ENCODE measurements at places on chromosomes 3 and 15.

DNA sequence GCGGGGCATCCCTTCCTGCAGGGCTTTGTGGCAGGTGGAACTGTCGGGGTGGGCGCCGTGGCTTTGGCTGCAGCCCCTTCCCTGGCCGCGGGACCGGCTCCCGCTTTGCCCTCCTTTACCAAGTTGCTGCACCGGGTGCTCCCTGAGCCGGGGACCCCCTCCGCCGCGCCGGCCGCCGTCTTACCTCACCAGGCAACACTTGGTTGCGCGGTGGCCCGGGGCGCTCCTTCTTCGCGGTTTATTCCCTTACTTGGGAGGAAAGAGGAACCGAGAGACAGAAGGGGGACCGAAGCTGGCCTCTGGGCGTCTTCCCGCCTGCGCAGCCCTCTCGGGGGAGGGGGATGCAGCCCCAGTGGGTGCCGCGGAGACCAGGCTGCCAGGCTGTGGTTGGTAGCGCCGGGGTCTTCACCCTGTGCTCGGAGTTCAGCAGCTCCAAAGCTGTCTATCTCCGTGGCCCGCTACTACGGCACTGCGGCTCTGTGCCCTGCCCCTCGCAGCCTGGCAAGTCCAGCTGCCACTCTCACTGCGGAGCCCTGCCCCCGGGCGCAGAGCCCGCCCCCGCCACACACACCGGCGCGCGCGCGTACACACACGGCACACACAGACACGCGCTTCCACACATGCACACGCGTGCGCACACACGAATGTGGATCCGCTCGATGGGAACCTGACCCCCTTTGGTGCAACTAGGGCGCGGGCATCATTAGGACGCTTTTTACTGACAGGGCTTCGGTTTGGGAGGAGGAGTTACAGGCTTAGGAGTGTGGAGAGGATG, at the start of gene DGKG:
TSS of gene DGKG (minus strand) at position 473 of the 775 bp plus-strand sequence. CDS start 41,775 bp downstream, outside the sequence.
- DNase-seq = peak; percentile 55

GRCh38 chr15:101381671-101382212, 86.7 kb upstream of the SNRPA1 start:
- no peak for DNase-seq

GRCh38 chr3:193997228-193998122, 138.5 kb upstream of the HES1 start:
- DNase-seq = no peak

DNA sequence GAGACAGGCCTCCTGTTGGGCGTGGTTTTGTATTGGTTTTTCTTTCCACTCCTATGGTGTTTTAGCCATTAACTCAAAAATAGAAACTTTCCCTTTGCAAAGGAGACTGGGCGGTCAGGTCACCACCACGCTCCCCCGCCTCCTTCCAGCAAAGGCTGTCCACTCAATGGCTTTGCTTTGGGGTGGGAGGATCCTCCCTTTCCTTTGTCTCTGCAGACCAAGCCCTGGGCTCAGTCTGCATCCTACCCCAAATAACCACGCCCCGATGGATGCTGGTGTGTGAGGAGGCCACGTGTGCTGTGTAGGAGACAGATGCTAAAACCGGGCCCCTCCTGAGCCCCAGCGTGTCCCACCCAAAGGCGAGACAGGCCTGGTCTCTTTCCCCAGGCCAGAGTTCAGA, 68.5 kb downstream of the GRIP2 start:
- DNase-seq = no peak

- no peak for DNase-seq
Observed at GRCh38 chr15:83436513-83437158, 10.5 kb upstream of the SH3GL3 start.

DNA sequence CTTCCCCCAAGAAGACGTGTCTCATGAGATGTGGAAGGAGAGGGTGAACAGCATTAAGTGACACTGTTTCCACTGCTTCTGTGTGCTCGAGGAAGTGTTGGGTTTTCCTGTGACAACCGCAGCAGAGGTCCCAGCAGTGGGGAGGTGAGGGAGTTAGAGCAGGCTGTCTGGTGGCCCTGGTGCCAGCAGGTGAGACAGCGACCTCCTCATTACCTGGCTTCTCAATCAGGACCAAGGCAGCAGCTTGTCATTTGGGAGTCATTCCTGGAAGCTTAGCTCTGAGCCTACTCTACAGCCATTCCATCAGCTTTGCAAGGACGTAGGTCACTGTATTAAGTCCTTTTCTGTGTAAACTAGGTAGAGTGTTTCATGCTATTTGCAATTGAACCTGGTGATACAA, 63.3 kb upstream of the RGMA start:
- no peak for DNase-seq

DNA sequence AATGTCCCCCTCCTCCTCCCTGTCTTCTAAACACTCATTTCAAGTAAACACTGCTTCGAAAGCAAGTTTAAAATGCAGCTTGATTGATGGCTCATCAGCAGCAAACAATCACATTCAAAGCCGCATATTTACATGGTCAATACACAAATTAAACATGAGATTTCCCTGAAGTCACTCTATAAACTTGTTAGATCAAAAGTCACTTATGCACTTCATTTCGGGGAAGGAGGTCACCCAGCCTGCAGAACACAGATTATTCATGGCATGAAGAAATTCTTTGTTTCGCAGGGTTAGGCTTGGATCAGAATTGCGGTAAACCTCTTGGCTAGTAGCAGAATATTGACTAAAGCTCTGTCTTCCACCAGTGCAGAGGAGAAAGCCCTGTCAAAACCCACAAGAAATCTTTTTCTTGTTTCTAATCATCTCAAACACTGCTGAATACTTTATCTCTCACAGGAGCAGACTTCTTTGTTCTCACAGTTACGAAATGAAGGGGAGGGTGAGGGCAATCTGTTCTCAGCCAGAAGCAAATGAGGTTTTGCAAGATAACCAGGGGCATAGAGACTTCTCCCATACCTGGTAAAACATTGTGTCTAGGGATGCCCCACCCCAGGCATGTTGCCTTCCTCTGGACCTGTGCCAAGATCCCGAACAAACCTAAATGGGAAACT, 133.3 kb upstream of the CHL1 start:
- DNase-seq = peak; percentile 69

DNA sequence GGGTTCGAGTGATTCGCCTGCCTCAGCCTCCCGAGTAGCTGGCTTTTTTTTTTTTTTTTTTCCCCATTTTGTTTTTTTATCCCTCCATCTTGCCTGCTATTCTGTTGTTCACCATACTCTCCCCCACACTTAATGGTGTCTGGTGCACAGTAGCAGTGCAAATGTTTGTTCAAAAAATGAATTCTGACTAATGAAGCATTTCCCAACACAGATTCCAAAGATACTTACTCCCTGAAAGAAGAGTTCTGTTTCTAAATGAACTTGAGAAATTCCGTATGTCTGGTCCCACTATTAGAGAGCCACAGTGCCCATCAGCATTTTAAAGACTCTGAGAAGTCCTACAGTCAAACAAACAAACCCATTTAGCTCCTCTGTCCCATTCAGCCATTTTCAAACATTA, 9.5 kb downstream of the EDEM1 start:
- no peak for DNase-seq

GRCh38 chr3:60636846-60637245, 614.4 kb downstream of the FHIT start:
- DNase-seq = no peak

DNA sequence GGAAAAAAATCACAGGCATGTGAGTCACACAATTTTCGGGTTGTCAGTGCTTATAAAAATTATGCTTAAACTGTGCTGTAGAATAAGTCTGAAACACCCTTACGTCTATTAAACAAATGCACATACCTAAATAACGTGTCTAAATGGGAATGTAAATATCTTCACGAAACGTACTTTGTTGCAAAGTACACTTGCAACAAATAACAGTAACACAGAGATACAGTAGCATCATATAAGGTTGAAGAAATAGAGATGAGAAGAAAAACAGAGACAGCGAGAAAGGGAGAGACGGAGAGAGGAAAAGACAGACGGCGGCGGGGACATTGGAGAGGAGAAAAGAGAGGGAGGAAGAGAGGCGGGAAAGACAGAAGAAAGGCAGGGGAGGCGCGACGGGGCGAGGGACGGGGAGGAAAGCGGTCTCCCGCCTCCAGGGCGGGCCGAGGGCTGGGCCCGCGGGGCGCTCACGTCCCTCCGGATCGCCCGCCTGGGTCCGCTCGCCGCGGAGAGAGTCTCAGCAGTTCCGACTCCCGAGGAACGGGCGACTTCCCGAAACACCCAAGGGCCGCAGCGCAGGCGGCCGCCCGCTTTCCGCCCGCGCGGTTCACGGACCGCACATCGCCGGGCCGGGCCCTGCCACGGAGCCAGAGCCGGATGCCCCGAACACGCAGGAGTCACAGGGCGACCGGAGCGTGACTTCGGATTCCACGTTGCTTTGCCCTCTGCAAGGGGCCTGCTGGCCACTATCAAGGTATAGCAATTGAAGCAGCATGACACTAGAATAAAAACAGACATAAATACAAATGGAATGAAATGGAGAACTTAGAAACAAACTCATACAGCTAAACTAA, 153.4 kb downstream of the LMLN start:
- no peak for DNase-seq

- DNase-seq = no peak
Observed at GRCh38 chr3:195208183-195208582, 62.8 kb downstream of the XXYLT1 start.

GRCh38 chr3:30586806-30587486, 19.5 kb upstream of the TGFBR2 start:
- no peak for DNase-seq

DNA sequence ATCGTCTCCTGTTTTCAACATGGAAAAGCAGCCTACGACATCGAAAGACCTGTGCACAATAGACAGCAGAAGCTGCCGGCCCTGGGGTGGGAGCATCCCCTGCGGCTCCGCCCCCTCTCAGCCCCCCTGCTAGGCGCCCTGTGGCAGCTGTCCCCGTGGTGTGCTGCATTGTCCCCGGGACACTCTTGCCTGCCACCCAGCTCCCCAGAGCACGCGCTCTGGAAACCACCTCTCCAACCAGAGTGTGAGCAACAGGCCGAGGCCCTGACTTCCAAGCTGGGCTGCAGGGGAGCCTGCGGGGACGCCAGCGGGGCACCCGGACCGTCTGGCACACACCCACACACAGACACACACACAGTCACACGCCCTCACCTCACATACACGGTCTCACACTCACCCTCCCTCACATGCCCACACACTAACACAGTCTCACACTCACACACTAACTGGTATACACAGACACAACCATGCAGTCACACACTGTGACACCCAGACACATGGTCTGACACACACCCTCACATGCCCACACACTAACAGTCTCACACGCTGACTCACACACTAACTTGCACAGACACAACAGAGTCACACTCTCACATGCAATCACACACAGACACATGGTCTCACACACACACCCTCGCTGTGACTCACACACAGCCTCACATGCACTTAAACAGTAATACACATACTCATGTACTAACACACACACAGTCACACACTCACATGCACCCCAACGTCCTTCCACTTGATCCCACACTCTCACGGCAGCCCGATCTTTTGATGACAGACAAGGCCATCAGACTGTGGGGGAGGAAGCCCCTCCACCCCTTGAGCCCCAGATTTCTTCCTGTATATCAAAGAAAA, 94.7 kb downstream of the OCA2 start:
- no peak for DNase-seq

DNA sequence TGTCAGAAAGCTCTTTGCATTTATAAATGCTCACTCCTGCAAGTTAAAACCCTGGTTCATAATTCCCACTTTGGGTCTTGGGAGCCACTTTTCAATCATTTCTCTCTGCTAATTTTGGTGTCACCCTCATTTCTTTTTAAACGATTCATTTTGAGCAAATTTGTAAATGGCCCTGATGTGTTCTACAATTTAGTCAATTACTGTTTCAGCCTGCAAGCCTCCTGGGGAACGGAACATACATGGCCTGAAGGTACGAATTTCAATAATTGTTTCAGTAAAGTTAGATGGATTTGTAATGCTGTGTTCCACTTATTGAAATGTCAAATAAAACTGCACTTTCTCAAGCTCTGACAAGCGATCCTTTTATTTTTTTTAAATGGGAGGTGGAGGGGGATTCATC, 43.2 kb downstream of the MAP2K5 start:
- peak; percentile 13 for DNase-seq

DNA sequence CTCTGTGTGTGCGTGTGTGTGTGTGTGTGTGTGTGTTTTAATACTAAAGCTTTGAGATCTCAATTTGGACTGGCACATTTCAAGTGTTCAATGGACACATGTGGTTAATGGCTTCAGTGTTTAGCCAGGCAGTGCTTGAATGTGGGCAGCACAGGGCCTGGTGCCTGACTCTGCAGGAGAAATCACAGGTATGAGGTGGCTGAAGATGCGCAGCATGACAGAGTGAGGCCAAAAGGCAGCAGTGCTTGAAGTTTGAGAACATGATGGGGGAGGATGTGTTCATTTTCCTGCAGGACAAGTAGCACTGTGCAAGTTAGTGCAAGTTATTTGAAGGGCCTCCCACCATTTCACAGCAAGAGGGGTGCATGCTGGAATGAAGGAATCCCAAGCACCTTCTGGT, 620.5 kb upstream of the TBL1XR1 start:
- no peak for DNase-seq

- DNase-seq = peak; percentile 84
Observed at GRCh38 chr15:43826508-43827341, at the start of gene WDR76. Gene WDR76, plus strand, starts transcription at chr15:43827002. Its CDS starts 31 bp downstream, at chr15:43827033.

GRCh38 chr3:48765376-48765775, 48.4 kb upstream of the IP6K2 start:
- peak; percentile 0 for DNase-seq

DNA sequence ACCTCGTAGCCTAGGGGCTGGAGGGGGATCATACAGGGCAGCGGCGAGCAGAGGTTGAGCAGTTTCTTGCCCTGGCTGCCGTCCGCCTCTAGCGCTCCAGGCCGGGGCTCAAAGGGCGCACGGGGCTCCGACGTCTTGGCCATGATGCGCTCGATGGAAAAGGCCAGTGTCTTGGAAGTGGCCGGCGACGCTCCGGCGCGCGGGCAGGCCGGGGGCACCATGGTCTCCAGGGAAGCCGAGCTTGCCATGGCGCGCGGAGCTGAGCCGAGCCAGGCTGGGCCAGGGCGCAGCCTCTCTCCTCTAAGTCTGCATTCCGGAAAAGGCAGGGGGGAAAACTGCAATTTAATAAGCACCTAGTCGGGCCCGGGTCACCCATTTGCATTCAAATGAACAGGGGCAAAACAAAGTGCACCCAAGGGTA, 719 bp downstream of the FEZF2 start:
- no peak for DNase-seq
